PC-9 (cell line): ENCODE measurements at places on chromosomes 11 and 22. TPM values are rescaled to one million over a fixed set of nuclear protein-coding genes. Genes with fewer than 3 reads are reported as not detected.
A peak's percentile ranks its signal among the peaks of the same experiment; 100 is the strongest.

DNA sequence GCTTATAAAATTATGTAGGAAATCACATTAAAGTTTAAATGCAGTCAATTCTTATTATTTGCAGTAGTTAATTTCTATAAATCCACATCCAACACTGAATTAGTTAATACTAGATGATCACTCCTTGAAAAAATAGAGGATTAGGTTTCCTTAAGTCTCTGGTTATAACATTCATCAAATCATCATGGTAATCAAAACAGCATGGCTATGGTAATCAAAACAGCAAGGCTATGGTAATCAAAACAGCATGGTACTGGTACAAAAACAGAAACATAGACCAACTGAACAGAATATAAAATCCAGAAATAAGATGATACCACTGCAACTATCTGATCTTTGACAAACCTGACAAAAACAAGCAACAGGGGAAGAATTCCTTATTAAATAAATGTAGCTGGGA, 814.6 kb upstream of the CCDC179 start:
- no peak for DNase-seq
- no peak overlapping the region for H3K4me3 ChIP-seq
- no peaks in the 10 kb centered on the region for H3K27me3 ChIP-seq

DNA sequence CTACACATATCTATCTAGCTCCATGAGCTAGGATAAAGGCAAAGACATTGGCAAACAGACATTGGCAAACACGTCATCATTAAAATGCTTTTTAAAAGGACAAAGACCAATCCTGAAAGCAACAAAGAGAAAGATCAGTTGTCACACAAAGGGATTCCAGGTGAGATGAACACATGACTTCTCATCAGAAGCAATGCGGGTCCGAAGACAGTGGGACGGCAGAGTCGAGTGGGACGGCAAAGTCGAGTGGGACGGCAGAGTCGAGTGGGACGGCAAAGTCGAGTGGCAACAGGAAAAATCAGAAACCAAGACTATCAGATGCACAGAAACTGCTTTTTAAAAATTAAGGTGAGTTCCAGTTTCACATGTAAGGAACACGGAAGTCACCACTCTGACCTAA, 609.5 kb downstream of the BRD1 start:
- H3K4me1 ChIP-seq, result no peaks in the 10 kb centered on the region
- no peak for DNase-seq
- H3K4me3 ChIP-seq, result no peak overlapping the region

DNA sequence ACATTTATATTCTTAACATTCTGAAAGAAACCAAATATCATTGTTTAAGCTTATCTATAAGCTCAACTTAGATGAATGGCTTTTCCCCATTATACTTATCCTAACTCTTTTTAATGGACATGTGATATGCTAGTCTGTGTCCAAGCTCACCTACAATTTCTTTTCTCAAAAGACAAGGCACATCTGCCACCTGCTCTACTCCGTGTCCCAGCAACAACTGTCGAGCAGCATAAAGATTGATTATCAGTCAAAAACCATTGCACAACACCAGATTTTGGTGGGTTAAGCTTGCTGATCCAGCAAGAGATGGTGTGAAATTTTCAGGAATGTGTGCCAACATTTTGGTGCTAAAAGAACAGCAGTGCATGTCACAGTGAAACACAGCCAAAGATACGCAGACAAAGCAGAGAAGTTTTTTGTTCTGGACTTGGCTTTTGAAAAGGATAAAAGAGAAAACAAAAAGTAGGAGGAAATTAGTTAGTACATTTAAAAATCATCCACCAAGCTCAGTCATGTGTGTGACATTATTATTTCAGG, 65.8 kb downstream of the DCDC1 start:
- no peaks in the 10 kb centered on the region for H3K36me3 ChIP-seq
- no peak overlapping the region for H3K27ac ChIP-seq
- H3K4me1 ChIP-seq, result no peaks in the 10 kb centered on the region
- H3K27me3 ChIP-seq, result no peaks in the 10 kb centered on the region

DNA sequence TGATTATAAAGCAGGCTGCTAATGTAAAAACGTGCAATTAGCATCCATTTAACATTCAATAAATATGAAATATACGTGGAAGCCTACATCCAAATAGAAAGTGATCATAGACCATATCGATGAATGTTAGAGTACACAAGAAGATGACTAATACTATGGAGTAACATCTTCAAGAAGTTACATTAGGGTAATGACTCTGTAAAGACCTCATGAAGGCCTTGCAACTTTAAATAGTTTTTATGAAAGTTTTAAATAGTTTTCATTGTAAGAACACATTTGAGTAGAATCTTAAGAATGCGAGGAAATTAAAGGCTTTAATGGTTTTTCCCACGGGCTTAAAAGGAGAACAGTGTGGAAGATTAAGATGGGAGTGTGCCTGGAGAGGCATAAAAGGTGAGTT, 1.4 kb downstream of the TRIM34 start:
- DNase-seq, result peak; percentile 77
- H3K36me3 ChIP-seq, result no peaks in the 10 kb centered on the region
- no peaks in the 10 kb centered on the region for H3K27me3 ChIP-seq
- peak overlapping the region; percentile 84 for H3K27ac ChIP-seq

DNA sequence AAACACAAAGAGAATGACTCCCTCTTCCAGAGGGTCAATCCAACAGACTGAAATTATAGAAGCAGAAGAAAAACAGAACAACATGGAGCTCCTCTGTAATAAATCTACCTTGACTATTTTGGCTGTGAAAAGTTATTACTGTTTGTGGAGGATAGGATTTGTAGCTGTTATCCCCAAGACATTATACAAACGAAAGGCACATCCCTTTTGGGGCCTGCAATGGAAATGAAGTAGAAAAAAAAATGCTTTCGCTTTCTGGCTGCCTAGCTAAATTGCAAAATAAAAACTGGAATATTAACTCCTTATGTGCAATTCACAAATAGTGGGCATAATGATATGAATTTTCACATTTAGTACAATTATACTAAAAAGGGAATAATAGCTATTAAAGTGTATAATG, 123.8 kb upstream of the CCDC179 start:
- no peak overlapping the region for H3K27ac ChIP-seq
- H3K4me3 ChIP-seq, result no peak overlapping the region
- H3K27me3 ChIP-seq, result no peaks in the 10 kb centered on the region
- H3K36me3 ChIP-seq, result no peaks in the 10 kb centered on the region

- H3K27me3 ChIP-seq, result no peaks in the 10 kb centered on the region
- H3K36me3 ChIP-seq, result no peaks in the 10 kb centered on the region
- DNase-seq, result no peak
- no peak overlapping the region for H3K27ac ChIP-seq
These were observed 6.8 kb downstream of the TMEM121B start for GRCh38 chr22:17114173-17114897.

GRCh38 chr22:41998361-41999261, at the start of gene WBP2NL:
WBP2NL (plus strand) TSS chr22:41998788; CDS start chr22:41998819, 31 bp downstream.
- H3K27me3 ChIP-seq, result peaks cover 3% of the 10 kb centered on the region; the same call in 1 of the 2 replicates
- DNase-seq, result peak; percentile 72
- peak within 1 kb of the TSS; percentile 76 for H3K4me3 ChIP-seq
- H3K27ac ChIP-seq, result no peak within 1 kb of the TSS
- peaks cover 16% of the 10 kb centered on the region for H3K4me1 ChIP-seq

- H3K27ac ChIP-seq, result peak within 1 kb of the TSS; percentile 61
- no peaks in the 10 kb centered on the region; the same call in 1 of the 2 replicates for H3K36me3 ChIP-seq
- peak within 1 kb of the TSS; percentile 57 for H3K4me3 ChIP-seq
- H3K4me1 ChIP-seq, result peaks cover 61% of the 10 kb centered on the region
These were observed at the start of gene NR1H3 for GRCh38 chr11:47257517-47258316. NR1H3 (plus strand) TSS chr11:47257996; CDS start chr11:47259217, 1,221 bp downstream.

- no peaks in the 10 kb centered on the region for H3K4me1 ChIP-seq
- no peaks in the 10 kb centered on the region for H3K27me3 ChIP-seq
- no peak for DNase-seq
These were observed 59.2 kb upstream of the PHOX2A start for GRCh38 chr11:72303179-72303578.

DNA sequence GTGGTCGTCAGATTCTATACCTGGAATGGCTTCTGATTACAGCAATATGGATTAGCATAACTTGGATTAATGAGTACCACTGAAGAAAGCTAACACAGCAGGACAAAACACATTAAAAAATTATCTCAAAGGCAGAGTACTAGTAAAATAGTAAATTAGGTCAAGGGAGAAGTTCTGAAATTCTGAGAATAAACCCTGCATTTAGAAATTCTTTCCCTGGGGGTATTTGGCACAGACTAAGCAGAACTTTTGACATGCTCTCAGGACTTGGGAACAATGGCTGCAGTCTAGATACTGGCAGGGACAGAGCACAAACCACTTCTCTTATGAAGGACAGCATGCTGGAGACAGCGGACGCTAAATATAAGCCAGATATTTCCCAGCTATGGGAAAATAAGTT, 85.6 kb upstream of the GRIA4 start:
- H3K4me1 ChIP-seq, result no peaks in the 10 kb centered on the region
- no peak for DNase-seq
- H3K4me3 ChIP-seq, result no peak overlapping the region
- no peaks in the 10 kb centered on the region for H3K27me3 ChIP-seq
- no peaks in the 10 kb centered on the region for H3K36me3 ChIP-seq

GRCh38 chr11:70012134-70012733, 65.9 kb upstream of the ANO1 start:
- H3K27me3 ChIP-seq, result no peaks in the 10 kb centered on the region
- no peak overlapping the region for H3K27ac ChIP-seq
- no peak for DNase-seq
- H3K36me3 ChIP-seq, result no peaks in the 10 kb centered on the region

GRCh38 chr11:112013497-112014164, 11.6 kb upstream of the DLAT start:
- peaks cover 35% of the 10 kb centered on the region for H3K4me1 ChIP-seq
- H3K27me3 ChIP-seq, result no peaks in the 10 kb centered on the region
- no peak overlapping the region for H3K4me3 ChIP-seq
- DNase-seq, result no peak

DNA sequence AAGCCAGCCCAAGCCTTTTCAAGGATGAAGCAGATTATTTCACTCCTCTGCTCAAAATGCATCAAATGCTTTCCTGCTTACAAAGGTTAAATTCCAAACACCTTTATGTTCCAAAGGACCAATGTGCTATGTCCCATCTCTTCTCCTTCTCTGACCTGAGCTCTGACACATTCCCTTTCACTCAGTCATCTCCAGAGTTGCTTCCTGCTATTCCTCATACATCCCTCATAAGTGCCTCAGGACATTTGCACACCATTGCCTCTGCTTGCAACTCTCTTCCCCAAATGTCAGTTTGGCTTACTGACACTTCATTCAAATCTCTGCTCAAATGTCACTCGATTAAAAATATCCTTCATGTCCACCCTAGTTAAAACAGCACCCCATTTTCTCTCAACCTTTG, 53.3 kb upstream of the BMAL1 start:
- DNase-seq, result peak; percentile 39
- no peak overlapping the region for H3K4me3 ChIP-seq
- no peaks in the 10 kb centered on the region for H3K27me3 ChIP-seq
- H3K4me1 ChIP-seq, result no peaks in the 10 kb centered on the region; the same call in 1 of the 2 replicates
- no peaks in the 10 kb centered on the region for H3K36me3 ChIP-seq

DNA sequence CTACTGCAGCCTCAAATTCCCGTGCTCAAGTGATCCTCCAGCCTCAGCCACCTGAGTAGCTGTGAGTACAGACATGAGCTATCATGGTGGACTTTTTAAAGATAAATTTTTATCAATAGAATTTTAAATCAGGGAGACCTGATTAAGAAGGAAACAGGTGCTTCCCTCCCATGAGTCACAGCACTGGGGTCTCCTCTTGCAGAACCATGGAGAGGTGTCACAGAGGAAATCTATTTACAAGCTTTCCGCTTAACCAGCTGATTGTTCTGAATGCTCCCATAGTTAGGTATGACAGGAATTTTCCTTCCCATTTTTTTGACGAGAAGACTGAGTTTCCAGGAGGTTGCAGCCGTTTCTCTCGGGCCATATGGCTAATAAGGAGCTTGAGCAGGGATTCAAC, 516.1 kb downstream of the MIAT start:
- DNase-seq, result no peak
- H3K27ac ChIP-seq, result no peak overlapping the region
- no peak overlapping the region for H3K4me3 ChIP-seq

DNA sequence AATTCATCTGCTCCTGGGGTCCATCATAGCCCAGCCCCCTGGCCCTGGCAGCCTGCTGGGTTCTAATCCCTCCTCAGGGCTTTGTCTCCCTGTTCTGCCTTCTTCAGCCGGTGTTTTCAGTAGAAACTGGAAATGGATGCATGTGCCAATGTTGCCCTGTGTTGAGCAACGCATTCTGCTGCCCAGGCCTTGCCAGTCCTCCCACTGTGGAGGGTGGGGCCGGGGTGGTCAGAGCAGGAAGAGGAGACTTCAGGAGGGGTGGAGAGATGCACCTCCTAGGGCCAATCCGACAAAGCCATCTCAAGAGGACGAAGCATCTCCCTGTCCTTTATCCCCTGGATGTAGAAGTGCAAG, 27.6 kb upstream of the ZBTB16 start:
- H3K4me3 ChIP-seq, result no peak overlapping the region
- no peaks in the 10 kb centered on the region for H3K4me1 ChIP-seq
- no peaks in the 10 kb centered on the region for H3K36me3 ChIP-seq
- DNase-seq, result no peak
- peaks cover 86% of the 10 kb centered on the region for H3K27me3 ChIP-seq

- H3K36me3 ChIP-seq, result no peaks in the 10 kb centered on the region
- H3K27ac ChIP-seq, result no peak overlapping the region
- no peak overlapping the region for H3K4me3 ChIP-seq
- no peak for DNase-seq
These were observed 25.0 kb upstream of the SERPIND1 start for GRCh38 chr22:20748731-20749428.

DNA sequence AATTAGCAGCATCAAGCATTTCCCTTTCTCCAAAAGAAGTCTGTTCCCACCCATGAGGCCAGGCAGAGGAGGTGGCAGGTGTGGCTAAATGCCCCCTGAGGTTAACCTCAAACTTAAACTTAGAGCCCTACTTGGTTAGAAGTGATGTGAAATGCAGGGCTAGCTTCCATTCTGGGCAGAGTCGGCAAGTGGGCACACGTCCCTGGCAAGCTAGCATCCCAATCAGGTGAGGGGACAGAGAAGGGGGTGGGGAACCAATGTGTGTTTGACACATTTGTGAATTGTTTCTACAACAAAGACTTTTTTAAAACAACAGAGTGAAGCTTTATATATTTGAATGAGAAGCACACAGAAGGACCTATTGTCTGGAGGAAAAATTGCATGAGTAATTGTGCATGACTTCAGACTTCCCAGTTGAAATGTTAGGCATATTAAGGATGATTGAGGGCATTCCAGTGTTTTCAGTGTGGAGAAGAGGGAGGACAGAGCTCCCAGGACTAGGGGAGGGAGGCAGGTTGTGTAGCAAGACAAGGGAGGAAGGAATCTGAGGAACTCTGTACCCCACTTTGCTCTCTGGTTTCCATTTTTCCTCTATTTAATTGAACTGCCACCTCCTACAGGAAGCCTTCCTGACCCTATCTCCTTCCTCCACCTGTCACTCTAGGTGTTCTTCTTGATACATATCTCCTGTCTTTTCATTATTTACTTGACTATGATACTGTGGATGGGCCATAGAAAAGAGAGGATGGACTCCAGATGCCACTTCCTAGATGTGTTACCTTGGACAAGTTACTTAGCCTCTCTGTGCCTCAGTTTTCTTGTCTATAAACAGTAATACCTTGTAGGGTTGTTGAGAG, 83.3 kb upstream of the PICALM start:
- no peak for DNase-seq
- H3K27me3 ChIP-seq, result no peaks in the 10 kb centered on the region
- H3K36me3 ChIP-seq, result no peaks in the 10 kb centered on the region
- H3K27ac ChIP-seq, result peak overlapping the region; percentile 38
- no peak overlapping the region for H3K4me3 ChIP-seq
- peaks cover 27% of the 10 kb centered on the region for H3K4me1 ChIP-seq

The TMEM191B gene
- total RNA-seq, result 1.4 and 6.4 TPM in 2 replicates

The RTN4RL2 gene
- 3.4 and 4.6 TPM in 2 replicates for total RNA-seq

The PGA3 gene
- not detected in 2 replicates for total RNA-seq

The MS4A6E gene
- total RNA-seq, result not detected in 2 replicates

The ARHGAP32 gene
- total RNA-seq, result 31.1 and 35.1 TPM in 2 replicates

The B3GAT1 gene
- not detected in 2 replicates for total RNA-seq

The C22orf31 gene
- not detected in 2 replicates for total RNA-seq

The GRM5 gene
- total RNA-seq, result 0.05 TPM in 1 of 2 replicates, not detected in the other

The GRIA4 gene
- total RNA-seq, result not detected in 2 replicates

The CENATAC gene
- 61.7 and 73.9 TPM in 2 replicates for total RNA-seq

The NAALAD2 gene
- not detected in 2 replicates for total RNA-seq
